ENCODE measurements at places on chromosomes 3 and 15. TPM values are rescaled to one million over a fixed set of nuclear protein-coding genes. Genes with fewer than 3 reads are reported as not detected.

Gene PIF1
- 0.45 TPM for total RNA-seq

Gene EPHB3
- total RNA-seq = 1.2 TPM

Gene VIPR1
- 0.56 TPM for total RNA-seq

Gene GABRR3
- total RNA-seq = not detected

Gene GOLGA8J
- total RNA-seq = not detected

Gene XIRP1
- total RNA-seq = 2,126 TPM

Data from psoas muscle (tissue), 8 donors.